ENCODE measurements at places on chromosomes 2 and 18.
A peak's percentile ranks its signal among the peaks of the same experiment; 100 is the strongest.

- DNase-seq: no peak
These were observed 1.2 kb upstream of the RAB12 start for GRCh38 chr18:8607776-8608742.

- no peak for DNase-seq
These were observed 452.6 kb downstream of the CDH2 start for GRCh38 chr18:27724362-27724761.

DNA sequence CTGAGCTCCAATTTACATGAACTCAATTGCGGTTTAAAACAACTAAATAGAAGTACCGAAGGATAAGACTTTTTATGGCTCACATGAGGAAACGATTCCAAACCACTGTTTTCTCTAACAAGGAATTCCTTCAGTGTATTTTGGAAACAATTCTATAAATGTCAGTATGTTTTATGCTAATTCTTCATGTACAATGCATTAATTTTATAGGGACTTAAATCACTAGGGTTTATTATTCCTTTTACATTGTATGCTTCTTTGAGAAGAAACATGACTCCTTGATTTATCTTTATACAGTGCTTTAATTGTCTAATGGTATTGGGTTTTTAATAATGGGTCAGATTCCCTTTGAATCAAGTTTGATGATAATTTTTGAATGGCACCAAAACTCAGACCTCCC is 566.8 kb downstream of the EPHA4 start:
- no peak for DNase-seq

GRCh38 chr2:200306196-200306930 is at the start of gene SPATS2L:
Gene SPATS2L (plus strand): TSS chr2:200306693. CDS start chr2:200389245, 82,552 bp downstream.
- peak; percentile 46 for DNase-seq

DNA sequence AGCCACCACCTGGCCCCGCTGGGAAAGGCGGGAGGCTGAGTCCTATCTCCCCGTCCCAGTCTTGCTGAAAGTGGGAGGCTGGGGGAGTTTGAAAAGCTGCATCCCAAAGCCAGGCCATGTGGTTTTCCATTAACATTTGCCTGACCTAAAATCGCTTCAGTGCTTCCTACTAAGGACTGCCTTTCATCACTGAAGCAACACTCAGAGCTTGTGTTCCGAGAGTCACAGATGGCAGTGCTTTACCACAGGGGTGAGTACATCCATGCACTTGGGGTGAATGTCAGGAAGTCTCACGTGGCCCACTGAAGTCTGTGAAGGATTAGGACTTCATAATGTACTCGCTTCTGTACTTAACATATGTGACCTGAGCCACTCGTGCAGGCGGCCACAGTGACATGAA is 43.3 kb downstream of the PXDN start:
- DNase-seq: no peak

DNA sequence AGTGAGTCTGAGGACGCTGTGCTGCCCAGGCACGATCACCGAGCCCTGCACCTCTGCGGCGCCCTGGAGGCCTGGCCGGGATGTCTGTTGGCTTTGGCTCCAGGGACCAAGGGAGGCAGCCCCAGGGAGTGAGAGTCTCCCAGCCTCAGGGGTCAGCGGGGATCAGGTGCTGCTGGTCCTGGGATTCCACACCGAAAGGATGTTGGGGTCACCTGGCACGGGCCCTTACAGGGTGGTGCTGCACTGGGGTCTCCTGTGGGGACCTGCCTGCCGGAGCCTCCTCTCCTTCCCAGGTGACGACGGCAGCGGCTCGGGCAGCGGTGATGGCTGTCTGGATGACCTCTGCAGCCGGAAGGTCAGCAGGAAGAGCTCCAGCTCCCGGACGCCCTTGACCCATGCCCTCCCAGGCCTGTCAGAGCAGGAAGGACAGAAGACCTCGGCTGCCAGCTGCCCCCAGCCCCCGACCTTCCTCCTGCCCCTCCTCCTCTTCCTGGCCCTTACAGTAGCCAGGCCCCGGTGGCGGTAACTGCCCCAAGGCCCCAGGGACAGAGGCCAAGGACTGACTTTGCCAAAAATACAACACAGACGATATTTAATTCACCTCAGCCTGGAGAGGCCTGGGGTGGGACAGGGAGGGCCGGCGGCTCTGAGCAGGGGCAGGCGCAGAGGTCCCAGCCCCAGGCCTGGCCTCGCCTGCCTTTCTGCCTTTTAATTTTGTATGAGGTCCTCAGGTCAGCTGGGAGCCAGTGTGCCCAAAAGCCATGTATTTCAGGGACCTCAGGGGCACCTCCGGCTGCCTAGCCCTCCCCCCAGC is 30.5 kb downstream of the GPC1 start:
- no peak for DNase-seq

DNA sequence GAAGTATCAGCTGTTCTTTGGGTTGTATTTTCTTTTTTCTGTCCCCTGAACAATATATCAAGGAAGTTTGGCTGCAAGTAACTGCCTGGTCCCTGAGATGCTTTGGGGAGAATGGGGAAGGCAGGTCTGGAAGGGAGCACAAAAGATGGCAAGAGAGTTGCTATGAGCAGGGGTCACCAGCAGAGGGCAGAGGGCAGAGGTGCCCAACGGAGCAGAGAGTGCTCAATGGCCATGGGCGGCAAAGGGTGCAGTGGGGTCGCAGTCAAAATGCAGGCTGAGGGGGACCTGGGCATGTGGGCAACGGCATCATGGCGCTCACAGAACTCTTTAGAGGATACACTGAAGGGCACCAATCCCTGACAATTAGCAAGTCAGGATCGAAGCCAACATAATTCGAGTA is 107.7 kb upstream of the ATP8B1 start:
- DNase-seq: no peak

DNA sequence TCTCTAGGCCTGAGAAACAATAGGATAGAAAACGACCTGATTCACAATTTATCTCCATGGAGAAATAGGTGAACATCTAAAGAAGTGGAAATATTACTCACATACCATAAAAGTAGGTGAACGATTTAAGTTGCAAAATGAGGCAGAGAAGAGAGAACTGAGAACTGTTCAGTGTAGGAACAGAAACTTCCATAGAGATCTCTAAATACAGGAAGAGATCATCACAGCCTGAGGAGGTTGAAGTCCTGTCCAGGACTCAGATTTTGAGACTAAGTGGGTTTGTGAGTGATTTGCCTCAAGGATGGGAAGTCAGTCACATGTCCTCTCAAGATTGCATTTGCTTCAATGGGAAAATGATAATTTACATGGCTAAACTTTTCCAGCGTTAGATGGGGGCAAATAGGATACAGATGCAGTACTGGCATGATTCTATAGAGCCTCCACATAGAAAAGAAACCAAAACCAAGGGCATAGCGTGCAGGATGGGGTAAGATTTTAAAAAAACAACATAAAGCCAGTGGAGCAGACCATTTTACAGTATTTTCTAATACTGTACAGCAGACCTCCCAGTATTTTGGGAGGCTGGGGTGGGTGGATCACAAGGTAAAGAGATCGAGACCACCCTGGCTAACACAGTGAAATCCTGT is 68.8 kb downstream of the MEP1B start:
- no peak for DNase-seq

DNA sequence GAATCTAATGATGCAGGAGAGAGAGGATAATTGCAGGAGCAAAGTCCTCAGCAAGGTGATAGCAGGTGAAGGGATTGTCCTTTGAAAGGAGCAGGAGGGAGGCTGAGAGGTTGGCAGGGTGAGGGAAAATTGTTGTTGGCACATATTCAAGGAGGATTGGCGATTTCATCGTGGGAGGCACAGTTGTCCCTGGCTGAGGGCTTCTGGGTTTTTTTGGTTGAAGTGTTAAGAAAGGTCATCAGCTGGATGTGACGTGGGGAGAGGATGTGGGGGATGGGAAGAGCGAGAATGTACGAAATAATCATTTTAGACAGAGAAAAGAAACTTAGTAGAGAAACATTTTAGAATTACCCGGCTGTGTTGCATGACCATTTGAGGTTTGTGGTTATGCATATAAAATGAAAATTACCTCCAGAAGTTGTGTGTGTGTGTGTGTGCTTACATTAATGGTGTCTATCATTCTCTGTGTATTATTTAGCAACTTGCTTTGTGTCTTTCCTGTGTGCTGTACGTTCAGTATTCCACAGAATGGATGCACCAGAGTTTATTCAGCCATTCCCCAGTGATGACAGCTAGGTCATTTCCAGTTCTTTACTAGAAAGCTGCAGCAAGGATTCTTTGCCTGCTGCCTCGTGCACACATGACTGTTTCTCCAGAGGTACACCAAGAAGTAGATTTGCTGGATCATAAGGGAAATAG is 67.6 kb downstream of the SDC1 start:
- DNase-seq: no peak

GRCh38 chr2:57549642-57550102 is 496.9 kb upstream of the VRK2 start:
- no peak for DNase-seq

- DNase-seq: no peak
These were observed 64.9 kb upstream of the PSMD14 start for GRCh38 chr2:161243312-161243711.

DNA sequence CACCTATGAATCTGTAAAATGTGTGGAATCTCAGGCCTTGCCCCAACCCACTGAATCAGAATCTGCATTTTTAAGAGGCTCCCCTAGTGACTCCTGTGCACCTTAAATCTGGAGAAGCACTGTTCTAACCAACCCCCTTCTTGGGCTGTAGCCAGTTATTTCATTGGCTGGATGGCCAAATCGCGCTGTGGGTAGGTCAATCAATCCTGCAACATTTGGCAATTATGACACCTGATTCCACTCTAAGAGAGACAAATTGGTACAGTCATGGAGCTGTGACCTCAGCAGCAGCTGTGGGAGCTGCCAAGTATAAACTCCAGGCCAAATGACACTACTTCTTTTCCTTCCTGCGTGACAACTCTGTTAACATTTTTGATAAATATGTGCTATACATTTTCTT is 208.7 kb downstream of the CLIP4 start:
- DNase-seq: no peak

GRCh38 chr18:1760901-1761300 is 810.4 kb downstream of the METTL4 start:
- no peak for DNase-seq

DNA sequence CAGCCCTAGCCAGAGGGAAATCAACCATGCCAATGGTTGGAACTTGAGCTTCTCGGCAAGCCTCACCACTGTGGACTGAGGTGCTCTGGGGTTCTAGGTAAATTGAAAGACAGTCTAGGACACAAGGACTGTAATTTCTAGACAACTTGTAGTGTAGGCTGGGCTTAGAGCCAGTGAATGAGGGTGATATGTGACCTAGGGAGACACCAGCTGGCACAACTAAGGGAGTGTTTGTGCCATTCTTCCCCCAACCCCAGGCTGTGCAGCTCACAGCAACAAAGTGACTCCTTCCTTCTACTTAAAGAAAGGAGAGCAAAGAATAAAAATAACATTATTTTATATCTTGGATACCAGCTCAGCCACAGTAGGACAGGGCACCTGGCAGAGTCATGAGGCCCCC is 1690.7 kb upstream of the TMEFF2 start:
- DNase-seq: no peak

DNA sequence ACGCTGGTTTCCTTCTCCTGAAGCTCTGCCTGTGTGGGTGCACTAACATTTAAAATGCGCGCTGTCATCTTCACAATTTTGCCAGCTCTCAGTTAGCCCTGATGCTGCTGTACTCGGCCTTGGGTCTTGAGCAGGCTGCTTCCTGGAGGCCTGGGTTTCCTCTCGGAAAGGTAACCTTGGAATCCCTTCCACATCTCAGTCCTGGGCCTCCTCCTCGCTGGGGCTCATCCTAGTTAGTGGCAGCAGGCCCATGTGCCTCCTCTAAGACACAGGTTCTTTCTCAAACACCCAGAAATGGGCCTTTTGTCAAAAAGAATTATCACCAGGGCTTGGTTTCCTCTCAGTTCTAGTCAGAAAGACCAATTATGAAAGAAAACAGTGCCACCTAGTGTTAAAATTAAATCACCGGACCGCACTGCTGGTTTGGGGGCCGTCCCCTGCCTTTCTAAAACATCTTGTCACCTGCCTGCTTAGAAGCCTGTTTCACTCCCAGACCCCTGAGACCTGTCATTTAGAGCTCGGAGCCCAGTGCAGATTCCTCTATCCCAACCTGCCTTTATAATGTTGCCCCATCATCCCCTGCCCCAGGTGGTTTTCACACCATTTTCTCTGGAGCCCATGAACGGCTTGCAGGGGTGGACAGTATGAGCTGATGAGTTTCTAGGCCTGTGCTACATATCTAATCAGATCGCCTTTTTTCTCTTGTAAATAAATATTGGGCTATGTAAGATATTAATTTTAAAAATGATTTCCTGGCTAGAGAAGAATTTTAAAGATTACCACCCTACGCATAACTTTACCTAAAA is 42.4 kb downstream of the HK2 start:
- DNase-seq: peak; percentile 57

DNA sequence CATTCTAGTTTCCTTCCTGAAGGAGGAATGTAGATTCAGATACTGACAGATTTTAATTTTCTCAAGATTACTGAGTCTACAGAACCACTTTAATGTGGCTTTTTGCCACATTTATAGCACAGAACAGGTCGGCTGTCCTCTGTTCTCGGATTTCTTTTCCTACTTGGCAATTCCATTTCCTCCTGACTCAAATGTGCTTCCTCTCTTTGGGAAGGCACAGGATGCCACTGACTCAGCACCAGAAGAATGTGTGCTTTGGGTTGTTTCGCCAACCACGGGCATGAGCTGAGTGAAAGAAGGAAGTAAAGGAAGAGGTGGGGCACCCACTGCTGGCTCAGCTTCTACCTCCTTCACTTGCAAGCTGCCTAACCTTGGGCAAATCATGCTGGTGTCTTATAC is 970.6 kb upstream of the ACVR2A start:
- DNase-seq: no peak

DNA sequence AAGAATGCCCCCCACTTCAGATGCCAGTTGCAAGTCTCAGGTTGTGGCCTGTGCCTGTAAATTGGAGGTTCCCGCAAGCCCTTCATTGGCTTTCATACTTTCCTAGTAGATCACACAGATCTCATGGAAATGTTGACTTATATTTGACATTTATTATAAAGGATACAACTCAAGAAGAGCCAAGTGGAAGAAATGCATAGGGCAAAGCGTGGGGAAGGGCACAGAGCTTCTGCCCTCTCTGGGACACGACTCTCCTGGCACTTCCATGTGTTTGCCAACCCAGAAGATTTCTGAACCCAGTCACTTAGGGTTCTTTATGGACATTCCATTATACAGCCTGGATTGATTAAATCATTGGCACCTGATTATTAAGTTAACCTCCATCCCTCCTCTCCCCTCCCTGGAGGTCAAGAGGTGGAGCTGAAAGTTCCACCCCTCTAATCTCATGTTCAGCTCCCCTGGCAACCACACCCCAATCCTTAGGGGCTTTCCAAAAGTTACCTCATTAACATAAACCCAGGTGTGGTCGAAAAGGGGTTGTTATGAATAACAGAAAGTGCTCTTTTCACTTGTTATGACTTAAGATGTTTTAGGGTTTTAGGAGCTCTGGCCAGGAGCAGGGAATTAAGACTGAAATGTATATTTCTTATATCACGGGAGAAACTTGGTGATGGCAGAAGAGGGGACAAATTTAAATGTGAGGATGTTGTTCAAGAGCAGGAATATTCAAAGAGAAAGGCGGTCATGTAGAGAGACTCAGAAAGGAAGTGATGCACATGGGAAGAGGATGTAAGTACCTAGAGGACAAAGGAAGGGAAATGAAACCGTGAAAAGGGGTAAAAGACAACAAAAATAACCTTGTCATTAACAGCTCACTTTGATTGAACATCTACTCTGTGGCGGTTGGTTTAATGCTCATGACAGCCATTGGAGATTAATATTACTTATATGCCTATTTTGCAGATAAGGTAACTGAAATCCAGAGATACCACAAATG is 31.8 kb downstream of the SP100 start:
- DNase-seq: peak; percentile 20

Measured in activated CD4-positive, alpha-beta T cell treated with anti-CD3 and anti-CD28 coated beads for 4 hours (primary cell).